ENCODE measurements at places on chromosomes 3 and 15. TPM values are rescaled to one million over a fixed set of nuclear protein-coding genes. Genes with fewer than 3 reads are reported as not detected.

Gene DNAH12
- total RNA-seq, result not detected

Gene CEP19
- total RNA-seq, result 3.9 TPM

Gene FBXL2
- not detected for total RNA-seq

Gene DALRD3
- total RNA-seq, result 31.5 TPM

Gene ITGA11
- total RNA-seq, result 2.1 TPM

Gene SHQ1
- total RNA-seq, result 47.2 TPM

Gene B3GALNT1
- total RNA-seq, result 3.3 TPM

Gene SLC51B
- not detected for total RNA-seq

Gene ACKR4
- total RNA-seq, result 0.26 TPM

Gene CRELD1
- 23.4 TPM for total RNA-seq

Gene CAPN3
- total RNA-seq, result 2.3 TPM

Gene DLEC1
- 0.54 TPM for total RNA-seq
